Mesothelial cell of epicardium (in vitro differentiated cells): ENCODE measurements at places on chromosomes 11 and 22.

- no peak for DNase-seq
These were observed 7.1 kb upstream of the HMGXB4 start for GRCh38 chr22:35250156-35250555.

DNA sequence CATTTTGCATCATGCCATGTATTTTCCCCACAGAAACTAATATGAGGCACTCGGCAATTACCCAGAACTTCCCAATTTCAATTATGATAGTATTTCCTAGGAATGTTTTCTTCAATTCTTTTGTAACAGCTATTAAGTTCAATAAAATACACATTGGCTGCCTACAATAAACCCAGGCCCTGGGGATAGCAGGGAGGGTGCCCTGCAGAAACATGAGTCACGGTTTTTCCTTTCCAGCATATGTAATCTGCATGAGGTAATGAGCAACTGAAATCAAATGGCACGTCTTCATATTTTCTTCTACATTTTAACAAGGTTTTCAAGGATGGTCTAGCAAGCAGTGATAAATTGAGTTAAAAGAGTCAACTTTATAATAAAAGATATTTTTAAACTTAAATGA lies 32.0 kb downstream of the GUCY1A2 start:
- DNase-seq = no peak

GRCh38 chr11:120883404-120884080 lies 140.4 kb upstream of the TBCEL start:
- no peak for DNase-seq

- DNase-seq = no peak
These were observed 65.0 kb downstream of the BUD13 start for GRCh38 chr11:116707746-116708145.

- no peak for DNase-seq
These were observed 367.9 kb downstream of the METTL15 start for GRCh38 chr11:28476049-28476448.

DNA sequence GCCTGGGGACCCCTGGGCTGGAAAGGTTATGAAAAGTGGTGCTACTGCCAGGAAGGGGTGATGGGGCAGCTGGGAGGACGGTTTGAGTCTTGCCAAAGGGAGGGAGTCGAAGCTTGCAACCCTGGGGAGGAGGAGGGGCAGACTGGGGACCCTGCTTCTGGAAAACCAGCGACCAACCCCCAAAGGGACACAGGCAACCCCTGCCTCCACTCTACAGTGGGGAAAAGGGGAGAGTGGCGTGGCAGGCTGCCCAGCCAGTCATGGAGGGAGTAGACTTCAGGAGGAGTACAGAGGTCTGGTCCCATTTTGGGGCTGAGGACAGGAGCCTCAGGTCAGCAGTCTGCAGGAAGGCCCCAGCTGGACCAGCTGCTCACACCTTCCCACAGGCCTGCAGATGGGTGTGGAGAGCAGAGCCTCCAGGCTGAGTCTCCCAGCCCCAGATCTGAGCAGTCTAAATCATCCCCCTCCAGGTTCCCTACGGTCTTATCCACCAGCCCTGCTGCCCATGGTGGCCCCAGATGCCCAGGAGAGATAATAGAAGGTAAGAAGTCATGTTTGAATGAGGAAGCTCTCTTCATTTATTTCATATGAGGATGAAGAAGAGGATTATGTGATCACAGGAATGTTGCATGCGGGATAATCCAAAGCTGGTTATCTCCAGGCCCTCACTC lies 3.3 kb downstream of the DDT start:
- DNase-seq = no peak

GRCh38 chr11:81673001-81673400 lies 1060.7 kb downstream of the FAM181B start:
- DNase-seq = no peak

DNA sequence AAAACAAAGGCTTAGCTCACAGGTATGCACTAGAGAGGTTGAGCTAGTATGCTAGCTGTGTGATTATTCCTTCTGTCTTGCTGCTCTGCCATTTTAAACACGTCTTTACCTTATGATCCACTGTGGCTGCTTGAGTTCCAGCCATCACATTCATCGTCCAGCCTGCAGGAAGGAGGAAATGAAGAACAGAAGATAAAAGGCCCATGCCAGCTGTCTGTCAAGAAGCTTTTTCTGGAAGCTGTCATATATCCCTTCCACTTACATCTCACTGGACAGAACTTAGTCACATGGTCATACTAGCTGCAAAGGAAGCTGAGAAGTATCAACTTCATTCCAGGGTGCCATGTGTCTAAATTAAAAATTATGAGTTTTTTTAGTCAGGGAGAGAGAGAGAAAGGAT lies 9.5 kb downstream of the PRDX5 start:
- no peak for DNase-seq

- DNase-seq = no peak
These were observed 24.4 kb upstream of the RFPL3 start for GRCh38 chr22:32333141-32333768.

- DNase-seq = no peak
These were observed 2.6 kb downstream of the SPDYC start for GRCh38 chr11:65172600-65172999.

GRCh38 chr11:66082946-66083698 lies 13.1 kb downstream of the PACS1 start:
- no peak for DNase-seq

DNA sequence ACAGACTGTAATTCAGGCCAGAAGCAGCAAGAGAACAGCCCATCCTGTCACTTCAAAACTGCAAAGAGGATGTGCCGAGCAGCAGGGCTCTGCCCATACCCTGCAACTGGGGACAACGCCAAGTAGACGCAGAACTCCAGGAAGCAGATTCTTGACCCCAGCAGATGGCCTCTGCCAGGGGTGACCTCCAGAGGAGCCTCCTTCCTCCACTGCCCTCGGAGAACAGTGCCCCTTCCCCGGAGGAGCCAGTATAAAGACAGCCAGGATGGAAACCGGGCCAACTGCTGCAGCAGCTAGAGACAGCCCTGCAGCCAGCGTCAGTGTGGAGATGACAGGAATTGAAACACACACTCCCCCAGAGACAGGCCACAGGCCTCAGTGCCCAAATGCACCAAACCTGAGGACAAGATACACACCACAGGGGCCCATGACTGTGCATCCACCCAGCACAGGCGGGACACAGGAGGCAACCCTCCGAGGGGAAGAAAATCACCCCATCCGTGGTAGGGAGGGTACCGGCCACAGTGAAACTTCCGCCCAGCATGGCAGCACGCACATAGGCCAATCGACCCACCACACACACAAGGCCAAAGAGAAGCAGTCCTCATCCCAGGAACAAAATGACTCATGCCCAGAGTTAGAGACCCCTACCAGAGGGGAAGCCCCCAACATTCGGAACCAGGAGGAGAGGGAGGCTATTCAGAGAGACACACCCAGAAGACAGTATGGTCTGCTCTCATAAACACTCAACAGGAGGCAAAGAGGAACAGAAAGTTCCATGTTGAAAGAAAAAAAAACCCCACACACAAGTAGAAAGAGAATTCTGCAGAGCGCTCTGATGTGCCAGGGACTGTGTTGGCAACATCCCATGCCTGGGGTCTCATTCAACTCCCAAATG lies 5.6 kb downstream of the AHNAK start:
- no peak for DNase-seq

GRCh38 chr11:122177238-122177637 lies 61.2 kb upstream of the BLID start:
- no peak for DNase-seq

GRCh38 chr11:48210052-48210451 lies 6.6 kb upstream of the OR4B1 start:
- no peak for DNase-seq

DNA sequence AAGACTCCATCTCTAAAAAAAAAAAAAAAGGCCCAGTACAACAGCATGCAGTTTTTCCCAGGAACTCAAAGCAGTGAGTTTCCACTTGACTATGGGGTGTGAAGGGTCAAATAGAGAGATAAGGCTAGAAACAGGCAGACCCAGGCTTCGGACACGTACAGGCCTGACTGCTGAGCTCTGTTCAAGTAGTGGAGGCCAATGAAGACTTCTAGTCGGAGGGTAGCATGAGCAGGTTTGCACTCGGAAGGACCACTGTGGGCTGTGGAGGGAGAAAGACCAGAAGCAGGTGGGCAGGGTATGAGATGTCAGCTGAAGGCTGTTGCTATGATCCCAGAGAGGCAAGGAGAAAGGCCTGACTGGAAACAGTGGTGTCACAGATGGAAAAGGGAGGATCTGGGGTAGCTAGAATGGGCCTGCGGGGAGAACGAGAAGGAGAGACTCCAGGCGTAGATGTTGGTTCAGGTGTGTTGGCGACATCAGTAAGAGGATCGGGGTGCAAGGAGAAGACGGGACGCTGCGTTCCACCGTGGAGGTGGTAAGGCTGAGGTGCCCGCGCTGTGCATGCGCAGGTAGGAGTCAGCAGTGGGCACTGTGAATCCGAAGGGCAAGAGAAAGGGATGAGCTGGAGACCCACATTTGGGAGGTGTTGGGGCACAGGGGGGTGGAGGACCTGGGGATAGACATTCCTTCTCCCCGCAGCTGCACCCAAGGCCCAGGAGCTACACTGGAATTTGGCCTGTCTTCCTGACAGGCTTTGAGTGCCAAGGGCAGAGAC lies 49.4 kb upstream of the RAB1B start:
- DNase-seq = no peak

GRCh38 chr11:131827430-131827829 lies 457.0 kb downstream of the NTM start:
- DNase-seq = no peak

GRCh38 chr11:104905271-104905670 lies 7.0 kb upstream of the CASP12 start:
- DNase-seq = no peak

DNA sequence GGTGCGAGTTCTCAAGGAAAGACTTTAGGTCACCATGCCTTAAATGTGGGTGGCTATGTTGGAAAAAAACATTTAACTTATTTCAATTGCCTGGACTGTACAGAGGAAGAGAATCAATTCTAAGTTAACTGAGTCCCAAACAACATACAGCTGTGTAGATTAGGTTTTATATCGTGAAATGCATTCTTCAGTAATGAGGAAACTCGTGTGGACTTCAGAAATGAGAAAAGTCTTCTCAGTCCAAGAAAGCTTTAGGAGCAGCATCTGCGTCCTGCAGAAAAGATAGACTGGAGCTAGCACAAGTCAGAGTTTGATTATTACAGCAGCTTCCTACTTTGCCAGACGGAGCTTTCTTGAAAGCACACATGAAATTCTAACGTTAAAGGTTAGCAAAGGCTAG lies 673.0 kb downstream of the OPCML start:
- DNase-seq = no peak

DNA sequence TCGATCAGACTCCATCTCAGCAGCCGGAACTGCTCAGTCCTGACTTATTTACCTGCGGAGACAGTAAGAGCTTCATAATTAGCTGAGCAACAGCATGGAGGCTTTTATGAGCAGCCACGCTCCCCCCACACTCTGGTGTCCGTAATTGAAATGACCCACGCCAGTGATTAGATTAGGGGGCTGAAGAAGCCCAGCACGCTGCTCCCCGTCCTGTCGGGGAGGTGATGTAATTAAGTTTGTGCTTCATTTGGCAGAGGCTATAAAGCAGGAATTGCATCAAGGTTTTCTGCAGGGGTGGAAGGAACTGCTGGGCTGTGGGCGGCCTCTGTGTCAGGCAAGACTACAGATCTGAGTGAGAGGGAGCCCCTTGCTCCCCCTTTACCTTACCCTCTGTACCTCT lies 22.8 kb upstream of the HTR3A start:
- DNase-seq = no peak

- no peak for DNase-seq
These were observed 10.0 kb upstream of the RELT start for GRCh38 chr11:73366265-73366610.

DNA sequence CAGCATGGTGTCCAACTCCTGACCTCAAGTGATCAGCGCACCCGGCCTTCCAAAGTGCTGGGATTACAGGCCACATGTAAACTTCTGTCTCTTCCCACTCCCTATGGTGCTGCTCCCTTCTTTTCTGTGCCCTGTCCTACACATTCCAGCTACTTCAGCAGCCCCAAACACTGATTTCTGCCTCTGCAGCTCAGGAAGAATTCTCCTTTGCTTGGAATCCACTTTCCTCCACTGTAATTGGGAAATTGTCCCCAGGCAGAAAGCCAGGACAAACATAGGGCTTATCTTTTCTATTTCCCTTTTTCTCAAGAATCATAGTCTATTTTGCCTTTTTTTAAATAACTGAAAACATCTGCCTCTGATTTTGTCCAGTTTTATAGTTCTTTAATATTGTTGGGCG lies 21.3 kb upstream of the DRG1 start:
- no peak for DNase-seq

DNA sequence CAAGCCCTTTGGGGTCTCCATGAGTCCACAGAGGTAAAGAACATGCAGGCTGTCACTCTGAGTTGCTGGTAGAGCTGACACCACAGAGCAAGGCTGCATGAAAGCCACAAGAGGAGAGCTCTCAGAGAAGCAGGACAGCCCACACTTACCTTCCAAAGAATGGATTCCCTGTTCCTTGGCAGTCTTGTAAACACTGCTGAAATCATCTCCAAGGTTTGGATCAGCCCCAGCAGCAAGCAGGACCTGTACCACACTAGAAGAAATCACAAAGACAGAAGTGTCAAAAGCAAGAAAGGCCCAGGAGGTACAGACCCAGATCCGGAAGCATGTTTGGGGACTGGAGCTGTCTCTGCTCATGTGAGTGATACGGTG lies 54.2 kb downstream of the CLPB start:
- DNase-seq = no peak

DNA sequence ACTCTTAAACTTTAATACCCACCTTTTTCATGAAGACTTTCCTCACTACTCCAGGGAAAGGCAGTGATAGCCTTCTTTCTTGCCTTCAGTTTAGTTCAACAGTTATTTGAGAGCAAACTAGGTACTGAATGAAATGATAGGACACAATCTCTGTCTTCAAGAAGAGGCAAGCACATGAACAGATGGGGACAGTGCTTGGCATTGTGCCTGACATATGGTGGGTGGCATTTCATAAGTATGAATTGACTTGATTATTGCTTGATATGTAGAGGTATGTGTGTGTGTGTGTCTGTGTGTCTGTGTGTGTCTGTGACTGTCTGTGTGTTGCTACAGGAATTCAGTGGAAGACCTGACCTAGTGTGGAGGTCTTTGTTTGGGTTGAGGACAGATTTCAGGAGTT lies 504.1 kb downstream of the NELL1 start:
- no peak for DNase-seq

- no peak for DNase-seq
These were observed 66.6 kb downstream of the ENDOD1 start for GRCh38 chr11:95156133-95156721.

- DNase-seq = no peak
These were observed 2.6 kb upstream of the P2RY6 start for GRCh38 chr11:73269459-73270015.

DNA sequence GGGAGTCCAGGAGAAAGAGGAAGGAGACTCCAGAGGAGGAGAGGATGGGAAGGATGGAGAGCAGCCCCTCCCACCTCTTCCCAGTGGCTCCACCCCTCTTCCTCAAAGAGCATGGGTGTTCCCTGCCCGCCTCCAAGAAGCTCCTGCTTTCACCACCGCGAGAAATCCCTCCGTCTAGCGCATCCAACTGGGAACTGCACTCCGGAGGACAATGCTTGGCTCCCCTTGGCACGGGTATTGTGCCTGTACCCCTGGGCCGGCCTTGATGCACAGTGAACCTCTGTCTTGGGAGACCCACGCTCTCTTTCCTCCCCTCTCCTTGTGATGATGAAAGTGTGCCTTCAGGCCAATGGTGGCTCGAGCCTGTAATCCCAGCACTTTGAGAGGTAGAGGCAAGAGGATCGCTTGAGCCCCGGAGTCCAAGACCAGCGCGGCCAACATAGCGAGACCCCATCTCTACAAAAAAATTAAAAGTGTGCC lies 14.9 kb upstream of the ADA2 start:
- DNase-seq = no peak

- peak; percentile 46 for DNase-seq
These were observed 465 bp downstream of the SUN2 start for GRCh38 chr22:38755155-38755910.
